ENCODE measurements at places on chromosomes 3 and 15.

GRCh38 chr3:61864886-61865285, 303.5 kb downstream of the PTPRG start:
- peak; percentile 88 for DNase-seq

- DNase-seq, result no peak
These were observed 249.8 kb downstream of the ALCAM start for GRCh38 chr3:105616374-105617121.

- DNase-seq, result peak; percentile 15
These were observed 27.5 kb upstream of the NDUFB4 start for GRCh38 chr3:120568598-120568997.

- no peak for DNase-seq
These were observed 22.0 kb downstream of the UQCC5 start for GRCh38 chr3:52558436-52558835.

GRCh38 chr3:123722021-123722420, 137.2 kb upstream of the HACD2 start:
- DNase-seq, result no peak

Measured in fibroblast of upper back skin (primary cell).